ENCODE measurements at places on chromosomes 2 and 18.

DNA sequence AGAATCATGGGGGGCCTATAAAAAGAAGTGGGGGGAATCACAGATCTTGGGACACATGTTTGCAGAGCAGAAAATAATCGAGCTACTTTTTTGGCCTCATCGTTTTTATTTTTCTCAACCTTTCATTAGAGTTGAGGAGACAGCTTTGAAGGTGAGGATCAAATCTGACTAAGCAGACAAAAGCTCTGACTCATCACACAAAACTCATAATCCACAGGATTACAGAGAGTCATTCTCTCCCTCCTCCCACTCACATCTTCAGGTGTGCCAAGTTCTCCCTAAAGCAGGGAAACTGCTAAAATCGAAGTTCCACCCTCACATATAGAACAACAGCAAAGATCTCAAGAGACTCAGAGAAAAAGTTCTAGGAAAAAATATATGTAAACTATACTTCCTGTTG, 15.6 kb downstream of the BAZ2B start:
- no peak for DNase-seq

DNA sequence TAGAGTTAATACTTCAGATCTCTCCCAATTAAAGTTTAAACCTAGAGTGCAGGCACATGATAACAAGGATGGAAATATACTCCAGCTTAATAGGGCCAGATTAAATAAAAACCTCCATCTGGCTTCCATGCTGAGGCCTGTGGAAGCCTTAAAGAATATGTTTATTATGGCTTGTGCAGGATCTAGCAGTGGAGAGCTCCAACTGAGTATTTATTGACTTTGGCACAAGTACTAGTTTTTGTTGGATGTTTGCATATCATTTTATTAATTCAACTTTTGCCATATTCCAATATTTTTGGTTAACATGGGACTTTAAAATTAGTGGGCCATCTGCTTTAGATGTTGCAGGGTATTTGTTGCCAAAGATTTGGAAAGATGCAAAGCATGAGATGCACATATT, 860.4 kb upstream of the SOX11 start:
- DNase-seq, result no peak

DNA sequence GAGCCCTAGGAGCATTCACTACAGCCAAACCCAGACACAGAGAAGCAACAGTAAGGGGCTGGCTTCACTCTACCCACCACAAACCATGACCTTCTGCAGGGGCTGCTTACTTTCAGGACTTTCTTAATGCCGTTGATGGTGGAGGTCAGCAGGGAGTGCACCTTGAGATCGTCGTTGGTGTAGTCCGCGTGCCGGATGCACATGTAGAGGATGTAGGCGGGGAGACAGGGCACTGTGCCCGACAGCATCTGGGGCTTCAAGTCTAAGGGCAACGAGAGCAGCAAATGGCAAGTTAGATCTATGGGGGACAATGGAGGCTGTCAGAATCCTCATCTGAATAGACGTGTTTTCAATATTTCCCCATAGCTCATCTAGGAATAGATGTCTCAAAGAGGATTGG, 29.8 kb upstream of the ACAA2 start:
- DNase-seq, result no peak

DNA sequence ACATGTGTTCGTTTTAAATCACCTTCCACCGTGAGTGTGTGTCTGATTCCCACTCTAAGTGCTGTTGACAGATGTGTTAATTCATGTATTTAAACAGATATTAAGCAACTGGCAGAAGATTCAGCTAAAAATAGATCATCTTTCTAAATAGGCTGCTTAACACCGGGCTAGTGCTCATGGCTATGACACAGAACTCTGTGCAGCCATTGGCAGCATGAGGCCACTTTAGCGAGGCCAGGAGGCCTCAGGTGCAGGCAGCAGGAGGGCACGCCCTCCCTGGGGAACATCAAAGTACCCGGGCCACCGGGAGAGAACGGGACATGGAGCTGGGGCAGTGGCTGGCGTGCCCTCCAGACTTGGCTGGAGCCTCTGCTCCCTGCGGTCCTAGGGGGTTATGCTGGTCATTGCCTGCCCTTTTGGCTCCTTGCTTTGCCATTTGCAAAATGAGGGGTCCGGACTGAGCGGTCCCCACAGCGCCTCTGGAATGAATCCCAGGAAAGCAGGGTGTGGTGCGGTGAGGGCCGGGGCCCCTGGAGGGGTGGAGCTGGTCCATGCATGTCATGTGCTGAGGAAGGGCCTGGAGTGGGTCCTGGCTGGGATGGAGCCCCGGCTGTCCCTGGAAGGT, 62.8 kb upstream of the HDAC4 start:
- no peak for DNase-seq
